Lung microvascular endothelial cell (primary cell): ENCODE measurements at places on chromosomes 5 and 9. TPM values are rescaled to one million over a fixed set of nuclear protein-coding genes. Genes with fewer than 3 reads are reported as not detected.

Gene GRAMD2B
- 9.4 and 13.3 TPM in 2 replicates for total RNA-seq

DNA sequence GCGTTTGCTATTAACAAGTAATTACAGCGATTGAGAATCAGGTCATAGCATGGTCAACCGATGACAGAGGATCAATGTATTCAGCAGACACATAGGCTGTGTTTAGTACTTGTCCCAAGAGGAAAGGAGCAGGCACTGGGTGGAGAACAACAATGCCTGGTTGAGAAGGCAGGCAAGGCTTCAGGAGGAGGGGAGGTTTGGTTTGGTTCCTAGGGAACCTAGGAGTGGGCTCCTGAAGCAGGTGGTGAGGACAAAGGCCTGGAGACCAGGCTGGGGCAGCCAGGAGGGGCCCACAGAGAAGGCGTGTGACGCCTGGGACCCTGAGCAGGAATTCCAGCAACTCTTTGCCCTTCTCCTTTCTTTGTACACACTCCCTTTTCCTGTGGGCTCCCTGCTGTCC lies 195.6 kb downstream of the SPOCK1 start:
- DNase-seq, result no peak

DNA sequence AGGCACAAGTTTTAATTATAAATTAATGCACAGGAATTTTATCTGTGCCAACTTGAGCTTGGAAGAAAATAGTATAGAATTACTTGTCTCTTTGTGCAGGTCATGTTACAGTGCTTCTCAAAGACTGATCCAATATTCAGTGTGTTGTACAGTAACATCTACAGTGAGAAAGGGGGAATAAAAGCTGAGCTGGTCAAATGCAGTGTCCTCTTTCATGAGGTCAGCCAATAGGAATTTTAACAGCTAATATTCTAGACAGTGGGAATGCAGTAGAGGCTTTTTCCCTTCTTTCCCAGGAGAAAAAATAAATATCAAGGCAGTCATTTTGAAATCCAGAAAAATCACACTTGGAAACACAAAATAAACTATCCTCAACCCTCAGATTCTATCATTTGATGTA lies 95.7 kb upstream of the ITGA1 start:
- peak; percentile 29 for DNase-seq

DNA sequence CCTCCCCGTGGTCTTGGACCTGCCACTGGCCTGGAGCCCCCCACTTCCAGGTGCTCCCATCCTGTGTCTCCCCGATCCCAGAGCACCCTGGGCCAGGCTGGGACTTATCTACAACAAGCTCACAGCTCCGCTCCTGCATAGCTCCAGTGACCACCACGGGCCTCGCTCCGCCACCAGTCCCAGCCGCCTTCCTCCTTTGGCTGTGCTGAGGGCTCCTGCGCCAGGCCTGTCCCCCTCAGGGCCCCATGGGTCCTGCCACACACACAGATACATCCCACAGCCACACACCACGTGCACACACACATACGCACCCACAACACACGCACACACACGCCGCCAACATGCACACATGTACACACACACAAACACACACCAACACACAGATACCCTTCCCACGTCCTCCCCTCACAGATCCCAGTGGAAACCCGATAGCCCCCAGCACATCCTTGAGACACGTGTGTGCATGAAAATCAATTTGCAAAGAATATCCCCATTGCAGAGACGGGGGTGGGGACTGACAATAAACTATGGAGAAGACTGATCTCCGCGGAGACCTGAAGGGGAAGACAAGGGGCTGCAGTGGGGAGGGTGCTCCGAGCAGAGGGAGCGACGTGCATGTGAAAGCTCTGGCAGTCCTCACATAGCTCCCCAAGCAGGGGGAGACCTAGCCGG lies 18.5 kb upstream of the LAMC3 start:
- DNase-seq, result no peak

DNA sequence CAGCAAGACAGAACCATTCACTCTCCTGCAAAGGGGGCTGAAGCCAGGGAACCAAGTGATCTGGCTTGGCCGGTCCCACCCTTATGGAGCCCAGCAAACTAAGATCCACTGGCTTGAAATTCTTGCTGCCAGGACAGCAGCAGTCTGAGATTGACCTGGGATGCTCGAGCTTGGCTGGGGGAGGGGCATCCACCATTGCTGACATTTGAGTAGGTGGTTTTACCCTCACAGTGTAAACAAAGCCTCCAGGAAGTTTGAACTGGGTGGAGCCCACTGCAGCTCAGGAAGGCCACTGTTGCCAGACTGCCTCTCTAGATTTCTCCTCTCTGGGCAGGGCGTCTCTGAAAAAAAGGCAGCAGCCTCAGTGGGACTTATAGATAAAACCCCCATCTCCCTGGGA lies 60.5 kb downstream of the TNFSF8 start:
- DNase-seq, result no peak

GRCh38 chr5:124583469-124584350 lies 162.7 kb downstream of the ZNF608 start:
- DNase-seq, result no peak
